ENCODE measurements at places on chromosomes 11 and 22.
A peak's percentile ranks its signal among the peaks of the same experiment; 100 is the strongest.

- no peak for DNase-seq
These were observed 60.5 kb downstream of the LIF start for GRCh38 chr22:30186041-30186440.

GRCh38 chr22:49533886-49534285 lies 293.8 kb downstream of the BRD1 start:
- no peak for DNase-seq

DNA sequence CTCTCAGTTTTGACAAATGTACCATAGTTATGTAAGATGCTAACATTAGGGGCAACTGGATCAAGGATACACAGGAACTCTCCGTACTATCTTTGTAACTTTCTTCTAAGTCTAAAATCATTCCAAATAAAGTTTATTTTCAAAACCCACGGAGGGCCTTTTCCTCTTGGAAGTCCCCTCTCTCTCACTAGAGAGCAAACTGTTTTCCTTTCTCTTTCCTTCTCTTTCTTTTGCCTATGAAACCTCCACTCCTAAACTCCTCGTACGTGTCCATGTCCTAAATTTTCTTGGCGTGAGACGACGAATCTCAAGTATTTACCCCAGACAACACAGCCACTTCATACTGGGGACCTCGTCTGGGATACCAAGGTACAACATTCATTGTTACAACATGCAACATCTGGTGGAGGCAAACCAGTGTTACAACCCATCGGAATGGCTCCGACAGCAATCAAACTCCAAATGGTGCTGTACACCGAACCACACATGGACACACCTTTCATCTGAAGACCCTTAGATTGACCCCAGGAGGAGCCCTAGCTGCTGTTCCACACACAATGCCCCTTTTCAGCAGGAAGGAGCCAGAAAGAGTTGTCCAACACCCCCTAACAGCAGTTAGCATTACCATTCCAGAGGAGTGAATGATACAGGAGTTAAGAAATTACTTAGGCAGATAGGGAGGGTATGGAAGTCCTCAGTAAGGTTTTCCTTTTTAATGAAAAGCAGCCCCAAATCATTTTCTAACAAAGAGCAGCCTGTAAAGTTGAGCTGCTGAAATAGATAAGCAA lies 108.1 kb downstream of the SGSM3 start:
- no peak for DNase-seq

GRCh38 chr22:23801238-23801821 lies 14.6 kb downstream of the SMARCB1 start:
- DNase-seq, result no peak

GRCh38 chr11:71930556-71931244 lies 1.9 kb downstream of the RNF121 start:
- DNase-seq, result no peak

DNA sequence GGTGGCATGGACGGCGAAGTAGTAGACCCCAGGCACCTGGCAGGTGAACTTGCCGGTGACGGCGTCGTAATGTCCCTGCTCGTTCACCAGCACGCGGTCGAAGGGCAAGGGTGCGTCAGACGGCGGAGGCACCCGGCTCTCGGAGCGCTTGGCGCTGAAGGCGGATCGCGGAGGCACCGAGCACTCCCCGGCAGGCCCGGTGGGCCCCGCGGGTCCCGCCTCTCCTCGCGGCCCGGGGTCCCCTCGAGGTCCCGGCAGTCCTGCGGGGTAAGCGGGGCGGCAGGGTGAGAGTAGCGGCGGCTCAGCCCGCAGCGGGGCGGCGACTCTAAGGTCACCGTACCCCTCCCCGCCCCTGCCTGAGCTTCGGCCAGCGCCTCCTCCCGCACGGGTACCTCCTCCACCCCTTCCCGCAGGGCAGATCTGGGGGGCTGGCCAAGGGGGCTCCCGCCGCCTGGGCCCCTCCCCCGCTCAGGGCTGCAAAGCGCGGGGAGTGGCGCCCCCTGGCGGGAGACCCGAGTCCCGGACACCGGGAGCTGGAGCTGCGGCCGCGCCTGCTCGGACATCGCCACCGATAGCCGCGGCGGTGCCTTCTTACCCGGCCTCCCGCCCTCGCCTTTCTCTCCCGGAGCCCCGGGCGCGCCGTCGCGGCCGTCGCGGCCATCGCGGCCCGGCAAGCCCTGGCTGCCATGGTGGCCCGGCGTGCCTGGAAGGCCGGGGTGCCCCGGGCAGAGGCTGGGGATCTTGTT lies 921 bp downstream of the C1QTNF5 start:
- peak; percentile 87 for DNase-seq

DNA sequence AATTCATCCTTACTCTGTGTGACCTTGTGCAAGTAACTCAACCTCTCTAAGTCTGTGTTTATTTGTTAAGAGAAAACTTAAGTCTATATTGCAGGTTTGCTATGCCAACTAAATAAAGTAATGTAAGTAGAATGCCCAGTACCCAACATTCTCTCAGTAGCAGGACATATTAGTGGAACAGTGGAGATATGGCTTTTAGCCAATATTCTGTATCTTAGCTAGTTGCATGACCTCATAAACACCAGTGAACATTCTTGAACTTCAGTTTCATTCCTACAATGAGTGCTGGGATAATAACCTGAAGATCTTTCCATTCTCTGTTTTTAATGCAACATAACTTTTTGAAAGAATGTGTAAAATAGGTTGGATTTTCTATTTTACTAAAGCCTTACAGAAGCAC lies 77.0 kb downstream of the RAB38 start:
- no peak for DNase-seq

- no peak for DNase-seq
These were observed 56.5 kb upstream of the FIBIN start for GRCh38 chr11:26937386-26937785.

DNA sequence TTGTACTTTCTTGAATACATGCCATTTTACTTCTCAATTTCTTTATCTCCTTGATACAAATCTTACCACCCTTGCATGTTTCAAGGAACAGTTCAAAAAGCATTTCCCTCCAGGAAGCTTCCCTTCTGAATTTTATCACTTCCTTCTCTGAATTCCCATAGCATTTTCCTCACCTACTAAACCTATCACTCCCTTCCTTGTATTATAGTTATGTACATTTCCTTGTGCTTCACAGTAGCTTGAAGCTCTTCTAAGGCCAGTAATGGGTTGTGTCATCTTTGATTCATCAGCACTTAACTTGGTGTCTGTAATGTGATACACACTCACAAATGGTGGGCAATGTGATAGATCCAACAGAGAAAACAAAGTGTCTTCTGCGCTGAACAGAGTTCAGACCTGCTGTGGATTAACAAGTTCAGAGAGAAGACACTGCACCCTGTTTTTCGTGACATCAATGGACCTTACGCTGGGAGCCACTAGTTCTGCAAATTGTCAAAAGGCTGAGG lies 127.5 kb downstream of the CCDC81 start:
- no peak for DNase-seq

GRCh38 chr11:122749005-122749687 lies 89.2 kb upstream of the CRTAM start:
- DNase-seq, result peak; percentile 55

GRCh38 chr11:61963282-61964057 lies 4.0 kb downstream of the FTH1 start:
- peak; percentile 27 for DNase-seq

DNA sequence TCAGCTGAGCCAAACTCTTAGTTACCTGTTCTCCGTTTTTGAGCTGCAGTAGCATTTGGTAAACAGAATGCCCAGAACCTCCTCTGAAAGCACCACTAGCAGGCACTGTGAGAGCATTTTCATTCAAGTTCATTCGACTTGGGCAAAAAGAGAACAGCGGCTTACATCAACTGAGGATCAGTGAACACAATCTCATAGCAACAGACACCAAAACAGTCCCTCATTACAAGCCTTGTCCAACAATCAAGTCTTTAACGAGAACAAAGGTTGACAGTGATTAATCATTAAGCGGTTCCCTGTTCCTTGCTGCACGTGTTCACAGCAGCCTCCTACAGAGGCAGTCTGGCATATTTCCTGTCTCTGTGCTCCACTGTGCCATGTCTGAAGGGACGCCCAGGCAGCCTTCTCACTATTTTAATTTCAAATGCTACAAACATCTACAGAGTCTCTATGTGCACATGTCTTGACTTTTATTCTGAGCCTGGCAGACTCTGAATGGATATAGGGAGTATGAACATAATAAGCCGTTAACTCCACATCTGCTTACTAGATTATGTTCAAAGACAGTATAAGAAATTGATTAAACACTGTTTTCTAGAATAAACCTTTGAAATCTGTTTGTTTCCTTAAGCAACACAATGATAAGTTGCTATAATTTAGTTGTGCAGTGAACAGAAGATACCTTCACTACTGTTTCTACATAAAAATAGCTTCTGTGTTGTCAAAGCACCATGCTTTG lies 88.3 kb upstream of the MTMR2 start:
- peak; percentile 64 for DNase-seq

- DNase-seq, result no peak
These were observed 1457.0 kb downstream of the BRD1 start for GRCh38 chr22:48370508-48371325.

DNA sequence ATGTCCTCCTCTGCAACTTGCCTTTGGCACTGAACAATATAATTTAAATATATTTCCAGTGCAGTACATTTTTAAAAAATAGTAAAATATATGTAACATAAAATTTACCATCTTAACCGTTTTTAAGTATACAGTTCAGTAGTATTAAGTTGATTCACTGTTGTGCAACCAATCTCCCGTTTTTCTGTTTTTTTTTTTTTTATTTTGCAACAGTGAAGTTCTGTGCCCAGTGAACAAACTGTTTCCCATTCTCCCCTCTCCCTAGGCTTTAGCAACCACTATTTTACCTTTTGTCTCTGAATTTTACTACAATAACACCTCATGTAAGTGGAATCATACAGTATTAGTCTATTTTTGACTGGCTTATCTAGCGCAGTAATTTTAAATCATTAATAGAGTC lies 13.8 kb downstream of the PRRG4 start:
- no peak for DNase-seq

DNA sequence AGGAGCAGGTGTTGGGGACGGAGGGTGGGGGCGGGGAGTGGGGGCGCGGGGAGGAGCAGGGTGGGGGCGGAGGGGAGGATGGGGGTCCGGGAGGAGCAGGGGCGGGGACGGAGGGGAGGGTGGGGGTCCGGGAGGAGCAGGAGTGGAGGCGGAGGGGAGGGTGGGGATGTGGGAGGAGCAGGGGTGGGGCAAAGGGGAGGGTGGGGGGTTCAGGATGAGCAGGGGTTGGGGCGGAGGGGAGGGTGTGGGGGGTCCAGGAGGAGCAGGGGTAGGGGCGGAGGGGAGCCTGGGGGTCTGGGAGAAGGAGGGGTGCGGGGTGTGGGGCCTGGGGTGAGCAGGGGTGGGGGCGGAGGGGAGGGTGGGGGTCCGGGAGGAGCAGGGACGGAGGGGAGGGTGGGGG lies 17.1 kb downstream of the CRELD2 start:
- DNase-seq, result no peak

DNA sequence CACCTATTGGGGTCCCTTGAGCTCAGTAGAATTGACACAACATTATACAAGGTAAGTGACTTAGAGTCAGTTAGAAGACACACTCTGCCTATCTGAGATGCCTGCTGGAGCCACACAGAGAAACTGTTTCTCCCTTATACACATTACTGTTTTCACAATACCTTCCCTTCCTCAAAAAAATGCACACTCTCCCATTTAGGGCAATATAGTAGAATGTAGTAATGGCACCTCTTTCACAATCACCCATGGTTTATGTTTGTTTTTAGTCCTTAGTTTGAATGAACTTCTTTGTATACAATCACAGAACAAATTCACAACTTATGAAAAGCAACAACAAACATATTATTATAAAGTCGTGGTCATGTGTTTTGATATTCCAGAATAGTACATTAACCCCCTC lies 14.3 kb downstream of the OR52H1 start:
- no peak for DNase-seq

- peak; percentile 66 for DNase-seq
These were observed 9.4 kb downstream of the IGSF9B start for GRCh38 chr11:133947321-133947756.

GRCh38 chr11:85029964-85030363 lies 597.2 kb downstream of the DLG2 start:
- no peak for DNase-seq

DNA sequence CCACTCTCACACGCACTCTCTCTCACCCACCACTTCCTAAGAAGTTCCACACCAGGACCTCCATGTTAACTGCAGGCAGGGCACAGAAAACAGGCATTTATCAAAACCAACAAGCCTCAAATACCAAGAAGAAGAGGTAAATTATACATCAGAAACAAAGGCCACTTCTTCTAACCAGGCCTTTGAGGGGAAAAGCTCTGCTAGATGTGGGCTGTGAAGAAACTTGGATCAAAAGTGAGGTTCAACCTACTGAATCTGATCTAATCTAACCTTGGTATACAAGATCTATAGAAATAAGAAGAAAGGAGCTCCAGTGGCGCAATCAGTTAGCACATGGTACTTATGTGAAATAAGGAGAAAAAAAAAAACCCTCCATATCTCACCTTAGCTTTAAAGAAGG lies 91.9 kb downstream of the FAM168A start:
- no peak for DNase-seq

GRCh38 chr11:117923275-117923674 lies 5.9 kb downstream of the TMPRSS13 start:
- DNase-seq, result no peak

GRCh38 chr11:12691473-12691872 lies 17.3 kb downstream of the TEAD1 start:
- no peak for DNase-seq

- DNase-seq, result no peak
These were observed 2.9 kb downstream of the DAGLA start for GRCh38 chr11:61682906-61683675.

- peak; percentile 72 for DNase-seq
These were observed 1.8 kb downstream of the ADSL start for GRCh38 chr22:40348025-40348658.

GRCh38 chr11:120660024-120660565 lies 148.5 kb downstream of the GRIK4 start:
- DNase-seq, result no peak

DNA sequence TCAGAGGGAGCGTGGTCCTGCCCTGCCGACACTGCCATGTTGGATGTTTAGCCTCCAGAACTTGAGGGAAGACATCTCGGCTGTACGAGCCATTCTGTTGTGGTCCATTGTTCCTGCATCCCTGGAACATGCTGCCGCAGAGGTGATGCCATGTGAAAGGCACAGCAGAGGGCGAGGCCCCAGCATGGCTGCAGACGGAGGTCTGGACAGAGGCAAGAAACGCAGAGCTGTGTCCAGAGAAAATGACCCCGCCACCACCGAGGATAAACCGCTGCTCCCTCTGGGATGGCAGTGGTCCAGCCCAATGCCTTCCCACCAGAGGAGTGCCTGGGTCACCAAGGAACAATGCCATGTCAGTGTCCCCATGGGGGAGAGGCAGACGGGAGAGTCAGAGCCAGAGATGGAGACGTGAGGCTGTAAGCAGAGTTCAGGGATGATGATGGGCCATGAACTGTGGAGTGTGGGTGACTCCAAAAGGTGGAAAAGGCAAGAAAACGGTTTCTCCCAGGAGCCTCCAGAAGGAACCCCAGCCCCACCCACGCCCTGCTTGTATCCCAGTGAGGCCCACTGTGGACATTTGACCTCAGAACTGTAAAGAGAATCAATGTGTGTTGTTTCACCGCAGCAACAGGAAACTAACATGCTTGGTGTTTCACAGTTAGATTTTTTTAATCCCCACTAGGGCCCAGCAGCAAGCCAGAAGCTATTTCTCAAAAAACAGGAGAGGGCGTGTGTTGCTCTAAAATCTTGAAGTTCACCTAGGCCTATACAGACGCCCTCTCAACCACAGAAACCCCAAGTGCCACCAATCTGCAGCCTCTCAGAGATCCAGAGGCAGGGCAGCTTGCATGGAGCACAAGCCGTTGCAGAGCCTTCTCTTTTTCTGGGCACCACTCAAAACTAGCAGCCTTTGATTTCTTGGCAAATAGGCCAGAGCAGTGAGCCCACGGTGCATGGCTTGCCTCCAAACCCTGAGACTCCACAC lies 1422.9 kb downstream of the TBC1D22A start:
- DNase-seq, result no peak

GRCh38 chr11:110493346-110493745 lies 63.6 kb downstream of the FDX1 start:
- no peak for DNase-seq
